ENCODE measurements at places on chromosomes 2 and 18.

GRCh38 chr18:56322406-56322805, 316.0 kb downstream of the TXNL1 start:
- no peak for DNase-seq

- DNase-seq = no peak
Observed at GRCh38 chr2:139020287-139020686, 240.1 kb upstream of the NXPH2 start.

GRCh38 chr2:170047331-170048065, 130.4 kb upstream of the MYO3B start:
- no peak for DNase-seq

- DNase-seq = no peak
Observed at GRCh38 chr2:40421631-40422297, 30.1 kb downstream of the SLC8A1 start.

DNA sequence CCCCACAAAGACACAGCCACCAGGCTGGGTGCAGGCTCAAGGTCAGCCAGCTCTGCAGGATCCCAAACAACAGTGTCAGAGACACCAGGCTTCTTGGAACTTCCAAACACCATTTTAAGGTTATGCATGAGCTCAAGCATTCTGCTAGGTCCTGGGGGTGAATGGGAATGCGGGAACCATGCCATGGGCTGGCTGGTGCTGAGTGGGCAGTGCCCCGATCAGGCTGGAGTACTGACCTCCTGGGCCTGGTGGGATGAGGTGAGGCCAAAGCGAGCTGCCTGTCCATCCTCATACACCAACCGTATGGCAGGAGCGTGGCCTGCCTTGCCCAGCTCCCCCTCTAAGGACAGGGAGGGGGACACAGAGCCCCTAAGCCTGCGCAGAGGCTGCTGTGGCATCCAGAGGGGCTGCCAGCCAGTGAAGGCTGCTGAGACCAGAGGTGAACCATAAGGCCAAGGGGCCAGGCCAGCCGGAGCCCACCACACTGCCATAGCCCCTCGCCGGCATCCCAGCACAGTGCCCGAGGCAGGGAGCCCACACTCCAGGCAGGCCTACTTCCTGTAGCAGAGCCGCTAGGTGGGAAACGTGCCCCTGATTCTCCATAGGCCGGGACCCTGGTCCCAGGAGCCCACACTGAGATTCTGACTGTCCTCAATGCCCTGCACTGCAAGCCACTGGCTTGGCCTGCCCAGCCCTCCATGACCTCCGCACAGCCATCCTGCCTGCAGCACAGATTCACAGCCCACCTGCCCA, 135.0 kb downstream of the HDAC4 start:
- no peak for DNase-seq

DNA sequence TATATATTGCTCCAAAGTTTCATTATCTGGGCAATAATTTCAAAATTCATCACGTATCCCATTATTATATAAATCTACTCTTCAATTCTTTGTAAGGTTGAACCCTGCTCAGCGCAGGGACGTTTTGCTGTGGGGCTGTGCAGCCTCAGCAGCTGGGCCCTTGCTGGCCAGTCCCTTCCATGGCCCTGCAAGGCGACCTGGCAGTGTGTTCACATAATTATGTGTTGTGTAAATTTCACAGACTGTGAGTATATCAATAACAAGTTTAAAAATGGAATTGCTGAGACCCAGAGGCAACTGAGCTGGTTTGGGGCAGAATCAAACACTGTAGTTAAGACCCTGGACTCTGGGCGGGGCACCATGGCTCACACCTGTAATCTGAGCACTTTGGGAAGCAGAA, 16.1 kb upstream of the MAL start:
- no peak for DNase-seq

- no peak for DNase-seq
Observed at GRCh38 chr2:158049129-158049855, 52.4 kb upstream of the UPP2 start.

DNA sequence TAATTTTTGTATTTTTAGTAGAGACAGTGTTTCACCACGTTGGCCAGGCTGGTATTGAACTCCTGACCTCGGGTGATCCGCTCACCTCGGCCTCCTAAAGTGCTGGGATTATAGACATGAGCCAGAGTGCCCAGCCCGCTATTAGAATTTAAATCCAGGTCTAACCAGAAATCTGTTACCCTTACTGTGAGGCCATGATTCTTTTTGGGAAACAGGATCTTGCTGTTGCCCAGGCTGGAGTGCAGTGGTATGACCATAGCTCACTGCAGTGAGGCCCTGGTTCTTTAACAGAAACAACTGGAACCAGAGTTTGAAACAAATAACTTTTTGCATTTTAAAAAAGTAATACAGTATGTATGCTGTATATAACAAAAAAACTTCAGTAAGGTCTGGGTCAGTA, 75.7 kb downstream of the NOL10 start:
- DNase-seq = no peak

DNA sequence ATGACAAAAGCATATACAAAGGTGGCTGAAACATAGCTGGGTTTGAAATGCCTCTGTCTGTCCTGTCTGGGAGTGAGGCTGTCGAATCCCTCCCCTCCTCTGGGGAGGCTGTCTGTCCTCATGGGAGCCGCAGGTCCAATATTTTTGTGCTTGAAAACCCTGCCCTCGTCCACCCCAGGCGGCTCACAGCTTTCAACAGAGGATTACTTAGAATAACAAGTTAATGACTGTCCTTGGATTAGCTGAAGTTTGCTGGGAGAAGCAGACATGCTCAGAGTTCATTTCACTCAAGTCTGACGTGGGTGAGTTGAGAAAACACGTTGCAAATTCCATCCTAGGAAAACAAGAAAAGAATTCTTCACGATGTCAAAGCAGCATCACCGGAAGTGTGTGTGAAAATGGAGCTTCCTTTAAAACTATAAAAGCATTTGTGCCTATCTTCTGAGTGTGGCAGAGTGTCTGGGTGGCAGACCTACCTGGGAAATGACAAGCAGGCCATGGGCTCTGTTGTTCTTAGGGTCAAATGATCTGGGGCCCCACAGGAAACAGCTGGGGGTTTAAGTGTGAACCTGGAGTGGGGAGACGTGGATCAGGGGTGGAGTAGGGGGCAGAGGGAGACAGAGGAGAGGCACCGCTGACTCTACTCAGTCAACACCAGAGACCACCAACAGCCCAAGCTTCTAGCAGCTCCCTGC, 77.1 kb downstream of the DDX1 start:
- DNase-seq = no peak

DNA sequence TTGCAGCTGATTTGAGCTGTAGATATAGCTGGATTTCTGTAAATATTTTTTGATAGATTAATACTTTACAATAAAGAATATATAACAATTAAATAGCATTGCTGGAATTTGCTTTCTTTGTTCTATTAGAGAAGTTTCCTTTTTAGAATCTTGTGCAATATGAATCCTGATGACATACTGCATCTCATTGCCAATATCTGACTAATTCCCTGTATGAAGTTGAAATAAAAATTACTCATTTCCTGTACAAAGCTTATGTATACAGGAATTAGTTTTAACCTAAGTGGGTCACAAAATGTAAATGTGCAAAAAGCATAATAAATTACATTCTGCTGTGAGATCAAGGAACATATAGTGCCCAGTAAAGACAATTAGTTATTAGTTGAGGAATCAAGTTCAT, 72.8 kb upstream of the TMEFF2 start:
- DNase-seq = no peak

DNA sequence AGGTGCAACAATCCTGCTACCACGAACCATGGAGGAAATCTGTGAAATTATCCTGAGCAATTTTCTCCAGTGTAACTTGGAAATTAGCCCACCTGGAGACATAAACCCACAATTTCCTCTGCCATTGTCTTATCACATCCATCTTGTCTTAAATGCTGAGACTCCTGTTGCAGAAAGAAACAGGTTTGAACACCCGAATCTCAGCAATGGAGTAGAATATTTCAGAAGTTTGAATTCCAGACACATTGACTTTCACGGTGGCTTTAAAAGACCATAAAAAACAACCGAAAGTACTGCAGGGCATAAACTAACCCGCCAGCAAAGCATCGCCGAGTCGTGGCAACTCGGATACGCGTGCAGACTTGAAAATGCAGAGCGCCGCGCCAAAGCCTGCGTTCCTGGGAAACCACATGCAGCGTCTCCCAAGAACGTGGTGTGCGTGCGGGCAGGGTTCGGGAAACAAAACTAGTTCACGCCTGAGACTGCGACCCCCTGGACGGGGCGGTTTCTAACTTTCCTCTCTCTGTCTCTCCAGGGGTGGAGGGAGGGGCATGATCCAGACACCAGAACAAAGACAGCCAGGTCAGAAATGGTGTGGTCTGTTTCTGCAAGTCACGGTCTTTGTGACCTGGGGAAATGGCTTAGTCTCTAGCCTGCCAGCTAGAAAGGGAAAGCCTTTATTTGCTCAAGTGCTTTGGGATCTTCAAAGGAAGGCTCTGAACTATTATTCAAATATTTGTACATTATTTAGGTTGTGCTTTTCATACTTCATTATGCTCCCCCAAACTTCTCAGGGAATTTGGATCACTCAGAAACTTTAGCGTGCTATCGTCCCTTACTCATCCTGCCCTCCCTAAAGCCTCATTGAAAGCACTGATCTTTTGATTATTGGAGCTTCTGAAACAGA, 26.9 kb upstream of the KCTD1 start:
- DNase-seq = no peak

DNA sequence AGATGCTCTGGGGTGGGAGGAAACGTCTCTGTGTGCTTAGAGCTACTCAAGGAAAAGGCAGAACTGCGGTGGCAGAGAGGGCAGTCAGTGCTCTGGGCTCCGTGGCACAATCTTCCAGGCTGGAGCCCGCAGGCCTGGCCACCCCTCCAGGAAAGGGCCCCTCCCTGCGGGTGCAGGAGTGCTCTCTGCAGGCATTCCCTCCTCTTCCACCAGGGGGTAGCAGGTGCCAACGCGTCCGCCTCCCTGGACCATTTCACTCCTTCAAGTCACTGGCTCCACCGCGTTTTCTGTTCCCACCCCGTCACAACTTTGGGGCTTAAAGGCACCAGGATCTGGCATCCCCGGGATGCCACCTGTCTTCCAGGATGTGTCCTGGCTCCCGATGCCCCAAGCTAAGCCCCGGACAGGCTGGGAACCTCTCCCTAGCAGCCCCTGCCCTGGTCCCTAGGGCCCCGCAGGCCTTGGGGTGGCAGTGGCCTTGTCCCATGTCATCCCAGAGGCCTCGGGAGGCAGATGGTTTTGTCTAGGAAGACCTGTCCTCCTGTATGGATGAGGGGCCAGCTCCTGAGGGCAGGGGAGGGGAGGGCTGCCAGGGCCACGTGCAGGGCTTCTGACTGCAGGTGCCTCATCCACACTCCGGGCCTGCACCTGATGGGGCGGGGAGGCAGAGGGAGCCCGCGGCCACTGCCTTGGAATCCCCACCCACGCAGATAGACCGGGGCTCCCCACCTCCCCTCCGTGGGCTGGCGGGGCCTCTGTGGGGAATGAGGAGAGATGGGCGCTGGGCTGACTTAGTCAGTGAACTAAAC, 26.4 kb downstream of the KCNIP3 start:
- no peak for DNase-seq

DNA sequence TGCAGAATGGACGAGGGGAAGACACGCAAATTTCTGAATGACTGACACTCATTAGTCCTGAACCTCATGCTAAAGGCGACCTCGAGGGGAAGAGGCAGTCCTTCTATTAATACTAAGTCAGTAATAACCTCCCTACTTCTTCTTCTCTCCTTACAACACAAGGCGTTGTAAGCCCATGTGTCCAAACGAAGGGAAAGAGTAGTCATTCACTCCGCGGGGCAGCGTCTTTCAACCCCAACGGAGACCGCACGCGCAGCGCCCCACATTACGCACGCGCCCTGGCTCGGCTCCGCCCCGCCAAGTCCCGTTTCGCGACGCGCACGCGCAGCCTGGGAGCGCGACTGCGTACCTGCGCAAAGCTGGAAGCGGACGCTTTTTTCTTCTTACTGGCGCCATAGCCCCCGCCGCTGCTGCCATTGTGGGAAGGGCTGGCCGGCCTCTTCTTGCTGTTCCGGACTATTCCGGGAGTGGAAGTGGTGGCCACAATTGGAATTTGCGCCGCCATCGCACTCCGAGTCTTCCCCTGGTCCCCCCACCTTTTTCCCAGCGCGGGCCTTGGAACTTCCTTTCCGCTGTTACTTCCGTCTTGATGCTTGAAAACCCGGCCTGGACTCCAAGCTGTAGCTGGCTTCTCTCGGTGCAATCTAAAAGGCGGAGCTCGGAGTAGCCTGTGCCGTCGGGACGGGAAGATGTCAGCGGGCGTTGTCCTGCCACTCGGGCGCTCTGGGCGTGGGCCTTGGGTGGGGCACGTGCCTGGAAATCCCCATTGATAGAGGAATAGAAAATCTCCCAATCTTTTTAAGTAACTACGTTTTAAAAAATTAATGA, at the start of gene INO80C:
INO80C (minus strand) TSS at position 591 of the 828 bp plus-strand sequence; CDS start at position 505, 86 bp downstream.
- DNase-seq = peak; percentile 91

GRCh38 chr2:128324897-128325410, 6.3 kb upstream of the HS6ST1 start:
- DNase-seq = peak; percentile 0

- no peak for DNase-seq
Observed at GRCh38 chr2:74036450-74037195, 51.9 kb downstream of the TET3 start.

DNA sequence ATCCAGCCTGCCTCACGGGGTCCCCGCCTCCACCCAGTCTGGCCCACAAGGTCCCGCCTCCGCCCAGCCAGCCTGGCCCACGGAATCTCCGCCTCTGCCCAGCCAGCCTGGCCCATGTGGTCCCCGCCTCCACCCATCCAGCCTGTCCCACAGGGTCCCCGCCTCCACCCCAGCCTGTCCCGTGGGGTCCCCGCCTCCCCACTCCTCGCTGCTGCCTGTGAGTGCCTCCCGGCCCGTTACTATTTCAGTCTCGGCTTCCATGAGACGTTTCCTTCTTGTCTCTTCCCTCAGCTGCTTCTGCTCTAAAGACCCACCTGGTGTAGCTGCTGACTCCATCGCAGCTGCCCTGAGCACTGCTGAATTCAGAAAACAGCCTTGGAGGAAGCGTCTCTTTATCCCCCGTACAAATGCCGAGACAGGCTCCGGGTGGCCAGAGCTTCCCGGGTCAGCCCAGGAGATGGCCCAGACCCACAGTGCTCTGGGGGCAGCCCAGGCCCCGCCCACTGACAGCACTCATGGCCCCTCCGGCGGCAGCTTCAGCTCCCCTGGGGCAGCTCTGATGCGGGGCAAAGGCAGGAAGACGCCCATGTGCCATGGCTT, 69.8 kb downstream of the NFATC1 start:
- DNase-seq = no peak

- no peak for DNase-seq
Observed at GRCh38 chr2:11889101-11889850, 142.8 kb downstream of the LPIN1 start.

- no peak for DNase-seq
Observed at GRCh38 chr2:240794178-240794721, 25.8 kb downstream of the KIF1A start.

DNA sequence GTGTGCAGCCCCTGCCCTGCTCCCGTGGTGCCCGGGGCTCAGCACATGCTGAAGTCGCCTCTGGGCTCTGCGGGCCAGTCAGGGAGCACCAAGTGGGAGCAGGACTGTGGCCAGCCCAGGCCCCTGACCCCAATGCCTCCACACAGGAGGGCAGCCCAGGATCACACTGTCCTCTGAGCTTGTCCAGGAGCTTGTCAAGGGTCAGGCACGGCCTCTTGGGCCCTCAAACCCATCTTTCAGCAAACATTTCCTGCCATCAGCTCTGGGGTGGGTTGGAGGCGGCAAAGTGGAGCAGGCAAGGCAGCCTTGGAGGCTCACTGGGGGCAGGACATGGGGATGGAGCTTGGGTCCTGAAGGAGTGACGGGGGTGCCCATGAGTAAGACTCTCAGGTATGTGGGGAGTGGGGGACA, 10.3 kb downstream of the SNED1 start:
- DNase-seq = no peak

- no peak for DNase-seq
Observed at GRCh38 chr2:236984046-236984445, 101.6 kb upstream of the COPS8 start.

GRCh38 chr18:42534313-42534712, 579.3 kb downstream of the PIK3C3 start:
- DNase-seq = no peak
